ENCODE measurements at places on chromosomes 6 and 20.

GRCh38 chr6:79089552-79090404, 11.7 kb upstream of the PHIP start:
- DNase-seq = no peak

DNA sequence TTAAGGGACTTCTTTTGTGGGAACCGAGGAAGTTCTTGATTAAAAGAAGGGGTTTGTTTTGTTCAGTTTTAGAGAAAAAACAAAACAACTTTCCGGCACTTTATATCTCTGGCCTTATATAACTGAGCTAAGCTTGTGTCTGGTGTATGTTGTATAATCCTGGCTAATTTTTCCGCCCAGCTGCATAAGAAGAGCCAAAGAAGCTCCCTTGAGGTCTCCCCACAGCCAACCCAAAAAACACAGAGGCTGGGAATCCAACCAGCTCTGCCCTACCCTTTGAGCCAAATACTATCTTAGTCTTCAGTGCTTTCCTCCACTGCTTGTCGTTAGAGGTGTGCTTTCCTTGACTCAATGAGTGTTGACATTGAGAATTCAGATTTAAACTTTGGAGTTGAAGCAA, 45.5 kb upstream of the RNF146 start:
- no peak for DNase-seq

DNA sequence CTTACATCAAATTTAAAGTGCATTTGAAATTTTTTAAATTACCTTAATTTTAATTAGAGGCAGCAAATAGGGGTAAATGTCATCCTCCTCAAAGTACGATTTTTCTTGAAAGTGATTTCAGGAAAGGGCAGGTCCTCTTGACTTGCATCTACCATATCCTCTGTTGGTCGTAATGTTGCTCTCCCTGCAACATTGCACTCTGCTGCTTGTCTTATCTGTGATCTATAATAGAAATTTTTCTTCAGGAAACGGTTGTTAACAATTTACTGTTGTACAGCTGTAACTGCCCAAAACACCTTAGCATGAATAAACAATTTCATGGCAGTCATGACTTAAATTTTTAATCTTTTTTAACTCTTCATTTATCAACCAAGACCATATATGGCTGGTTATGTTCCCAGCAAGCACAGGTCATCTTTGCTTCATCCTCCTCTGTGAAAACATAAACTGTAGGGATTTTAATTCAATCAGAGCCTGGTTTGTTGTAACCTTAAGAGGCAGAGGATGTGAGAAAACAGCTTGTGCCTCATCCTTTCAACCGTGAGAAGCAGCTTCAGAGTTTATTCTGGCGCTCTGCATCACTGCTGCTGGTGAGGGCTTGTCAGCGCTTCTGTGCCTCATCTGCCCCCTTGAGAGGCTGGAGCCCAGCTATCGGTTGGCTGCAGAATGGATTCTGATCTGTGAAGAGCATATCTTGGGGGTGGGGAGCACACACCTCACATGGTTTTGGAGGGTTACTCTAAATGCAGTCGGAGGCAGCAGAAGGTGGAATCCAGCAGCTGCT, 56.0 kb downstream of the CTNNBL1 start:
- no peak for DNase-seq

DNA sequence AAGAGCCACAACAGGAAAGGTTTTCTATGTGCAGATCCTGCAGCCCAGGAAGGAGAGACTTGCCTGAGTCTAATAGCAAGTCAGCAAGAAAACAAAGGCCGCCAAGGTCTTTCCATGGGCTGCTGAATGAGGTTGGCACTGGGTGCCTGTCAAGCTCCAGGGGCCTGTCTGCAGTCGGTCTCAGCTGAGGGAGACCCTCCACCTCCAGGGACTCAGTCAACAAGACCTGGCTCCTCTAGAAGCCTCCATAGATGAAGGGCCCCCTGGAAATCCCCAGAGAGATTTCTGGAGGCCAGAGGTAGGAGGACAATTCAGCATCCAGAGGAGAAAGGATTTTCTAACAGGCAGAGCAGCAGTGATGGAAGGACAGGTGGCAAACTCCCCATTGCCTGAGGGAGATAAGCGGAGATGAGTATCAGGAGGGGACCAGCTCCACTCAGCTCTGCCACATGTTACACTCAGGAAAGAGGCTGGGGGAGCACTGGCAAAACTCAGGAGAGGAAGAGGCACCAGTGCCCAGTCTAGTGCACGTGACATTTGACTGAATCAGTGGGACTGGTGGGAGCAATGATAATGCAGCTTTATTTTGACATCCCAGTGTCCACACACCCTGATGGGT, 33.5 kb upstream of the FKBP1A start:
- DNase-seq = no peak

Measured in stimulated activated CD4-positive, alpha-beta T cell treated with anti-CD3 and anti-CD28 coated beads, TNF-alpha, amount 100 ng/mL, for 48 hours (primary cell).